HFFc6 (cell line): ENCODE measurements at places on chromosomes 3 and 15. TPM values are rescaled to one million over a fixed set of nuclear protein-coding genes. Genes with fewer than 3 reads are reported as not detected.

DNA sequence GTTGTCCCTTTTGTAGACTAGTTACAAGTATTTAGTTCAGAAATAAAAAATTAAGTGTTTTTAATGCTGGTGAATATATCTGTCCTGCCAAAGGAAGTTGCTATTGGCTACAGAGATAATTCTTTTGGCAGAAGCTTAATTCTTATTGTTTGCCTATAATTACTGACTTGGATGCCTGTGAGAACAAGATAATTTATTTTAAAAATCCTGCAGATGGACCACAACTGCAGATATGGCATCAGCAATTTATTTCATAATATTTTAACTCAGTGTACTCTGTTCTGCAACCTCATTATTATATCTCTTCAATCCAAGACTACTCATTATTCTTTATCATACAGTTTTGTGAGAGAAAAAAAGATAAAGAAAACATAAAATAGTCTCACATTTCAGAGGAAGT is 789.8 kb downstream of the NAALADL2 start:
- peaks cover 15% of the 10 kb centered on the region for H3K4me1 ChIP-seq
- DNase-seq: no peak
- H3K4me3 ChIP-seq: no peak overlapping the region
- H3K27me3 ChIP-seq: no peaks in the 10 kb centered on the region; the same call in 1 of the 2 replicates

GRCh38 chr15:27815035-27815434 is 284.1 kb downstream of the OCA2 start:
- no peak overlapping the region for H3K27ac ChIP-seq
- peaks cover under 1% of the 10 kb centered on the region; the same call in 1 of the 2 replicates for H3K4me1 ChIP-seq
- H3K4me3 ChIP-seq: no peak overlapping the region
- no peak for DNase-seq
- peaks cover 4% of the 10 kb centered on the region for H3K27me3 ChIP-seq

- DNase-seq: no peak
- H3K4me1 ChIP-seq: peaks cover 28% of the 10 kb centered on the region
- H3K4me3 ChIP-seq: no peak overlapping the region
- peaks cover 2% of the 10 kb centered on the region; the same call in 1 of the 2 replicates for H3K27me3 ChIP-seq
- H3K36me3 ChIP-seq: peaks cover 23% of the 10 kb centered on the region
Measured at GRCh38 chr15:78284758-78285157, 14.7 kb downstream of the SKIC8 start.

- no peak overlapping the region for H3K4me3 ChIP-seq
- H3K36me3 ChIP-seq: no peaks in the 10 kb centered on the region
- DNase-seq: no peak
- H3K4me1 ChIP-seq: peaks cover 2% of the 10 kb centered on the region
Measured at GRCh38 chr3:43776101-43776500, 85.4 kb downstream of the ABHD5 start.

GRCh38 chr15:86087808-86088207 is 8.1 kb downstream of the AGBL1 start:
- H3K27me3 ChIP-seq: no peaks in the 10 kb centered on the region
- no peak overlapping the region for H3K27ac ChIP-seq
- H3K4me3 ChIP-seq: no peak overlapping the region
- DNase-seq: no peak

DNA sequence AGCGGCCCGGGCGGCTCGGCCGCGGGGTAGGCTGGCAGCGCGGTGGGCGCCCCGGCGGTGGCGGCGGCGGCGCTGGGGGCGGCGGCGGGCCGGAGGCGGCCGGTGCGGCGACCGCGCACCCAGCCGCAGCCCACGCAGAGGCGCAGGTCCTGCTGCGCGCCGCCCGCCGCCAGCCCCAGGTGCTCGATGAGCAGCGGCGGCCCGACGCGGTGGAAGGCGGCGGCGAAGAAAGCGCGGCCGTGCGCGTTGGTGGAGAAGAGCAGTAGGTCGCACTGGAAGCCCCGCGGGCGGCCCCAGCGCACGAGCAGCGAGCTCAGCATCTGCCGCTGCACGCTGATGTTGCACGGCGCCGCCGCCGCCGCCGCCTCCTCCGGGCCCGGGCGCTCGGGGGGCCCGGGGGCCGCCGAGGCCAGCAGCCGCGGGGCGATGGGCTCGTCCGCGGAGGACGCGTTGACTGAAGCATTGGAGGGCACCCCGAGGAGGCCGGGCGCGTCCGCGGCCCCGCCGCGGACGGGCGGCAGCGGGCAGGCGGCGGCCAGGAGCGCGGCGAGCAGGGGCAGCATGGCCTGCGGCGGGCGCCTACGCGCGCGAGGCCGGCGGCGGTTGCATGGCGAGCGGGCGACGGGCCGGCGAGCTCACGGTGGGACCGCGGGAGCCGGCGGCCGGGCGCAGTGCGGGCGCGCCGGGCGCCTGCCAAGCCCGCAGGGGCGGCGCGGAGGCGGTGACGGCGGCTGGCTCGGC is 452 bp downstream of the TMEM158 start:
- H3K27me3 ChIP-seq: peaks cover 6% of the 10 kb centered on the region
- H3K4me3 ChIP-seq: peak overlapping the region; percentile 98
- H3K36me3 ChIP-seq: peaks cover 5% of the 10 kb centered on the region

DNA sequence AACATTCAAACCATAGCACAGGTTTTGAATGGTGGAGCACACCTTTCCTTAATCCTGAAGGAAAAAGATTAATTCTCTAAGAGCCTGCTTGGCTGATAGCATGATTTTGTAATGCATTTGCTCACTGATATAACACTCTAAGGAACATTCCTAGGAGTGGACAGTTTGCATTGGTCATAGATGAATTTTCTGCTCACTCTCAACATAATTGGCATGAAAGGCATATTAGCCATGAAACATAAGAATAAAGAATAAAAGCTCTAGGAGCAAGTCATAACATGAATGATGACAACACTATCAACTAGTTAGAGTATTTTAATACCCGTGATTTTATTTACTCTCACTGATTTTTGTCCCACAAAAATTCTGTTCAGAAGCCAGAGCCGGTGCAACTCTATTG is 34.3 kb upstream of the LRTM1 start:
- H3K27ac ChIP-seq: no peak overlapping the region
- peaks cover 2% of the 10 kb centered on the region; the same call in 1 of the 2 replicates for H3K27me3 ChIP-seq
- no peak for DNase-seq
- no peaks in the 10 kb centered on the region for H3K36me3 ChIP-seq
- H3K4me1 ChIP-seq: peaks cover 69% of the 10 kb centered on the region

GRCh38 chr3:100023150-100023549 is 91.2 kb downstream of the FILIP1L start:
- peak overlapping the region; percentile 91 for H3K27ac ChIP-seq
- no peaks in the 10 kb centered on the region for H3K36me3 ChIP-seq
- peak; percentile 76 for DNase-seq
- H3K27me3 ChIP-seq: no peaks in the 10 kb centered on the region; the same call in 1 of the 2 replicates

- DNase-seq: no peak
- H3K27ac ChIP-seq: peak overlapping the region; percentile 1; the same call in 1 of the 2 replicates
- peaks cover 38% of the 10 kb centered on the region for H3K4me1 ChIP-seq
- no peaks in the 10 kb centered on the region for H3K36me3 ChIP-seq
- H3K27me3 ChIP-seq: no peaks in the 10 kb centered on the region; the same call in 1 of the 2 replicates
Measured at GRCh38 chr3:116007000-116007399, 383.7 kb downstream of the GAP43 start.

DNA sequence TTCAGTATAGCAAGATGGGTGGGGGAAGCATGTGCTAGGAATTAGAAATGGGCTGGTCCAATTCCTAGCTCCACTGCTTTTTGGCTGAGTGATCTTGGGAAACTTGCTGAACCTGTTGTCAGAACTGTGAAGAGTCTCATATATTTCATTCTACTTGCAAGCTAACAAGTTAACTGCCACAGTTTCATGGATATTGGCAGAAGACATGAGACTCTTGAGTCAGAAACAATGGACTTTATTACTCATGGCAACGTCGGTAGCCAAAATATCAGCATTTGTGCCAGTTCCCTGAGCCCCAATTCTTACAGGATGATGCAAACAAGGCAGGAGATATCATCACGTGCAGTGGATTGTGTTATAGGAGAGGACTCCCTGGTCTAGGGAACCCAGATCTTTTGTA is 26.6 kb upstream of the PLAAT1 start:
- H3K4me1 ChIP-seq: no peaks in the 10 kb centered on the region
- no peaks in the 10 kb centered on the region for H3K27me3 ChIP-seq
- DNase-seq: no peak
- H3K4me3 ChIP-seq: no peak overlapping the region

- peaks cover 23% of the 10 kb centered on the region for H3K36me3 ChIP-seq
- no peak for DNase-seq
- H3K27ac ChIP-seq: no peak overlapping the region
- H3K4me1 ChIP-seq: peaks cover 10% of the 10 kb centered on the region; the same call in 1 of the 2 replicates
- no peak overlapping the region for H3K4me3 ChIP-seq
Measured at GRCh38 chr3:194447161-194447560, 39.6 kb downstream of the ATP13A3 start.

DNA sequence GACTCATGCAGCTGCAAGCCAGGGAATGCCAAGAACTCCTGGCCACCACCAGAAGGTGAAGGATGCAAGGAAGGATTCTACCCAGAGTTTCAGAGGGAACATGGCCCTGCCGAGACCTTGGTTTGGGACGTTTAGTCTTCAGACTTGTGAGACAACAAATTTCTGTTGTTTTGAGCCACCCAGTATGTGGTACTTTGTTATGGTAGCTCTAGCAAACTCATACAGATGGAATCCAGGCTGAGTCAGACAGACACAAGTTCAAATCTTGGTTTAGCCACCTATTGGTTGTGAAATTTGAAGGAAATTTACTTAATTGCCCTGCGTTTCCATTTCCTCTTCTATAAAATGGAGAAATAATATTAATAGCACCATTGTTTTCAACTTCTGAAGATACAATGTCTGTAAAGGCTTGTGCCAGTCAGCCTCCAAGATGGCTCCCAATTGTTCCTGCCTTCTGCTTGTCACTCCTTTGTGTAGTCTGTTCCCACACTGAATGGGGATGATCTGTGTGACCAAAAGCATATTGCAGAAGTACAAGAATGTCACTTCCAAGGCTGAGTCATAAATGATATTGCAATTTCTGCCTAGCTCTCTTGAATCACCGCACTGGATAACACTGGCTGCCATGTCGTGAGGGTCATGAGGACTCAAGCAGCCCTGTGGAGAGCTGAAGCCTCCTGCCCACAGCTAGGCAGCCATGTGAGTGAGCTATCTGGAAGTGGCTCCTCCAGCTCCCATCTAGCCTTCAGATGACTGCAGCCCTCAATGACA is 223.5 kb upstream of the PROK2 start:
- H3K27ac ChIP-seq: peak overlapping the region; percentile 88
- H3K4me1 ChIP-seq: peaks cover 63% of the 10 kb centered on the region
- DNase-seq: peak; percentile 63
- no peaks in the 10 kb centered on the region for H3K27me3 ChIP-seq
- peaks cover 10% of the 10 kb centered on the region; the same call in 1 of the 2 replicates for H3K36me3 ChIP-seq

GRCh38 chr3:152961323-152961722 is 126.4 kb downstream of the P2RY1 start:
- H3K36me3 ChIP-seq: no peaks in the 10 kb centered on the region
- no peaks in the 10 kb centered on the region for H3K27me3 ChIP-seq
- no peak overlapping the region for H3K27ac ChIP-seq
- H3K4me1 ChIP-seq: no peaks in the 10 kb centered on the region

The ANKRD63 gene
- total RNA-seq: not detected in 3 replicates

The CADM2 gene
- not detected in 3 replicates for total RNA-seq

The EPHA3 gene
- total RNA-seq: 0.10 TPM in 1 of 3 replicates, not detected in the others

The NR2E3 gene
- total RNA-seq: not detected in 3 replicates

The MST1R gene
- 0.59 to 0.87 TPM (median 0.77 TPM) in 3 replicates for total RNA-seq

The NMNAT3 gene
- not detected in 3 replicates for total RNA-seq

The XCR1 gene
- total RNA-seq: not detected in 3 replicates

The PLCL2 gene
- total RNA-seq: 3.6 to 6.2 TPM (median 4.0 TPM) in 3 replicates

The CPNE9 gene
- not detected in 3 replicates for total RNA-seq
